ENCODE measurements at places on chromosomes 7 and 10.

DNA sequence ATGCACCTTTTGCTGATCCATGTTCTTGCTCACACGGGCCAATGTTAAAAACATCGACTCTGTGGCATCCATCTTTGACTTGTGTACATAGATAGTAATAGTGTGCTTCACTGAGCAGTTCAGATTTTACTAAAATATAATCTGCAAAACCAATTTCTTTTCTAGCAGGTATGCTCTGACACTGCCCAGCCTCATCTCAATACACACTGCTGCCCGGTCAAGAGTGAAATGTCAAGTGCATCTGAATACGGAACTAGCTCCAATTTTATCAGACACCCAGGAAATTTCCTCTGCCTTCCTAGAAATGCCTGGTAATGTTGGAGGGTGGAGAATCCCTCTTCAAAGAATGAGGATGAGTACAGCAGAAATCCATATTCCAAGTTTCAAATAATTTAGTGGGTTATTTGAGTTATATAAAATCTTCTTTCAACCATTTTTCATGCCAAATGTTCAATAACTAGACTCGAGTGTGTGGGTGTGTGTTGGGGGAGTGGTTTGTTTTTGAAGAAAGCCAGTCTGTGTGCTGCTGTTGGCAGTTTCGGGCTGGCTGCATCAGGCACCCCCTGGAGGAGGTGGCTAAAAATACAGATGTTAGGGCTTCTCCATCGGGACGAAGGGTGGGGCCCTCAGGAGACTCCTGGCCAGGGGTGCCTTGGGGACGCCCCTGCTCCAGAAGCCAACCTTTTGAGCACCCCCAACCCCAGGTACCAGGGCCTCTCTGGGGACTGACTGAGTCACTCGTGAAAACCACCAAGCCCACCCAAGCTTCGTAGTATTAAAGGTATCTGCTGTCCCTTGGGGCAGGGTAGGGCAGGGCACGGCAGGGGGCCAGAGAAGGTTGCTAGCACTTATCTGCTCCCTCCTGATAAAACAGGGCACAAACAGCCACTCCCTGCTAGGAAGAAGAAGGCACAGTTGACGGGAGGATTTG is 15.4 kb downstream of the CTBP2 start:
- no peak for DNase-seq

DNA sequence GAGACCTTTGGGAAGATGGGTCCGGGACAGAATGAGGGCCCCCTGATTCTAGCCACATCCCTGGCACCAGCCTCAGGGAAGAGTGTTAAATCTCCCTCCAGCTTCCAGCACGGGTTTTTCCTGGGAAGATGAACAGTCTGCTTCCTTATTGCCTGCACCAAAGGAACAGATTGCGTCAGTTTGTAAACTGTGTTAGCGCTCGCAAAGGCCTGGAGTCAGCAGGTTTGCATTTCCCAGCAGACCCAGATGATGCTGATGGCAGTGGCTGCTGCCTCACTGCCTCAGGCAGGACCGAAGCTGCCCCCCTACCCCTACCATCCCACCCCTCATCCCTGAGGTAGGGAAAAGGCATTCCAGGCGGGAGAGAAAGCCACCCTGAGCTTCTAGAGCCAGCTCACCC is 34.6 kb upstream of the LRRC4 start:
- DNase-seq = no peak

GRCh38 chr7:28573059-28573553 is 160.8 kb downstream of the CREB5 start:
- no peak for DNase-seq

DNA sequence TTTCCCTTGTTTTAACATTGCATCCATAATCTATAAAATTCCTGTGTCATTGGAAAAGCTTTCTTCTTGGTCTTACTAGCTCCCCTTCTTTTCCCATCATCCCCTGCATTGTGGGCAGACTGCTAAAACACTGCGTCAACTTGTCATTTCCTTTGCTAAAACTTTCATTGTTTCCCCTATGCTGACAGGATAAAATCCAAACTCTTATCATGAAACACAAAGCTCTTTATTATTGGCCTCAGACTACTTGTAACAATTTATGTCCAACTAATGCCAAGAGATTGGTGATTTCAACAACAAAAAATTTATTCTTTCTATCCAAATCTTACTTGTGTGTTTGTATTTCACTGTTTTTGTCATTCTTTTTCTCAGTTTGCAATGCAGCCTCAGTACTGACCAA is 339.1 kb downstream of the HGF start:
- no peak for DNase-seq

DNA sequence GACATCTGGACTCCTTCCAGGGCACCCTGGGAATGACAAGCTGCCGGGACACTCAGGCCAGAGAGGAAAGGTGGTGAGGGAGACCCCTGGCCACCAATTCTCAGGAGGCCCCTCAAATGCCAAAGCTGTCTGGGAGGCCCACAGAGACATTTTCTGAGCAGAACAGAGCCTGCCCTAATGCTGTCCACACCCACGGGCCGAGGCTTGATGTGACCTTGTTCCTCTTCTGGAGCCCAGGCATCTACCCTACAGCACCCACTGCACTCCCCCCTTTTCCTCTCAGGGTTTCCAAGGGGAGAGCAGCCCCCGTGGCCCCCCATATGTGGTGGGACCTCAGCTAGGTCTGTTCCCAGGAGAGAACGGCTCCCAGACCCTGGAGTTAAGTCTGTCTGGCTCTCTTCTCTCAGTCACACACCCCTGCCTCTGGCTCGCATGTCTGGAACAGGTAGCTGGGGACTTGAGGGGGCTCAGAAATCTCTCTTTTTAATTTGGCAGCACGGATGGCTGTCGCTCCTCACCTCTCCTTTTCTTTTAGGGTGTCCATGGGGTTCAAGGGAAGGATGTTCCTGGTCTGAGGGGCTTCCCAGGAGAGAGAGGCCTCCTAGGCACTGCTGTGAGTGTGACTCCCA is 16.8 kb upstream of the VOPP1 start:
- no peak for DNase-seq

DNA sequence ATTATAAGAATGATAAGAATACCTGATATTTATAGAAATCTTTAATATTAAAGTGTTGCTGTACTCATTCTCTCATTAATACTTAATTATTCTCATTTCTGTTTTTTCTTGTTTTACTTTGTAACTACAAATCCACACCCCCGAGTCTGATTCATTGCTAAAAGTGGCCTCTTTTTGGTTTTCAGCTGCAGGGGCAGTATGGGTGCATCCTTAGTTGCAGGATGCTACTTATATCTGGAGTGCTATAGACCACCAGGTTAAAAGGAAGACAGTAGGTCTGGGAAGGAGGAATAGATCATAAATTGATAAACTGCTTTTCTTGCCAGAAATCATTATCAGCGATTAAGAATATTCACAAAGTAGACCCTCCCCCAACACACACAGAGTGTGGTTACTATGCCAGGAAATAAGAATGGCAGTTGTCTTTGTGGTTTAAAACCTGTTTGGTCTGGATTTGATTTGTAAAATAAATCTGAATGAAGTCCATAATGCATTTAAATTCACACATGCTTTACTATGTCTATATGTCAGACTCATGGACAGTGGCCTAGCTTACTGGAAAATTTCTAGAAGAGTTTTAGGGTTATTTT is 96.5 kb downstream of the NRF1 start:
- no peak for DNase-seq

Measured in T-helper 2 cell (primary cell).